ENCODE measurements at places on chromosomes 7 and 10. TPM values are rescaled to one million over a fixed set of nuclear protein-coding genes. Genes with fewer than 3 reads are reported as not detected.

DNA sequence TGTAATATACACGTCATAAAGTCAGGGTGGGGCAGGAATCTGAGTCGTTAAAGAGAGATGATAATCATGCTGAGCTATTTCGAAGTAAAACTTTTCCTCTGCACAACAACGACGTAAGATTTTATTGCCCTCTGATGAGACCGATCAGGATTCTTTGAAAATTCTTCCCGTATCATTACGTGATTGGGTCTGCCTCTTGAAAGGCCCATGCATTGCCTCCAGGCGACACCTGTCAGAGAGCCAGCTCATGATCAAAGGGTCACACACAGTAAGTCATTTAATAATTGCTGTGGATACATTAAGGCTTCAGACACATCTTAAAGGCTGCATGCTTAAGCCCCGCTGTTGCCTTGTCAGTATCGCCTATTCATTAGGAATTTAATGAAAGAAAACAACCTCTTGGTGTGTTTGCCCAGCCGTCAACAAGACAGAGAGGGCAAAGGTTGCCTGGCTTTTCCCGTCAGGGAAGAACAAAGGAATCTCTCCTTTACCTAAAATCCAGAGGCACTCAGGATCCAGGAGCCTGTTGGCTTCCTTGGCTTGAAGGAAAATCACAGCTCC lies 189.0 kb upstream of the SH2B2 start:
- no peak for DNase-seq

DNA sequence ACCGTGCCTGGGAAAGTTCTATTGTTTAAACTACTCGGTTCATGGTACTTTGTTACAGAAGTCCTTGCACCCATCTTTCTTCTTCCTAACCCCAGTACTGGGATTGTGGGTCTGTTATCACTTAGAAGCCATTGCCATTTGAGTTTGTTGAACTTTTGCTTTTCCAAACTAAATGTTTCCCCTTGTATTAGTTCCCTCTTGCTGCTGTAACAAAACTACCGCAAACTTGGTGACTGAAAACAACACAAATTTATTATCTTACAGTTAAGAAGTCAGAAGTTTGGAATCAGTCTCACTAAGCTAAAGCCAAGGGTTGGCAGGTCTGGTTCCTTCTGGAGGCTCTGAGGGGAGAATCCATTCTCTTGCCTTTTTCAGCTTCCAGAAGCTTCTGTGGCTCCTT lies 6.9 kb upstream of the LAMB4 start:
- DNase-seq = no peak

DNA sequence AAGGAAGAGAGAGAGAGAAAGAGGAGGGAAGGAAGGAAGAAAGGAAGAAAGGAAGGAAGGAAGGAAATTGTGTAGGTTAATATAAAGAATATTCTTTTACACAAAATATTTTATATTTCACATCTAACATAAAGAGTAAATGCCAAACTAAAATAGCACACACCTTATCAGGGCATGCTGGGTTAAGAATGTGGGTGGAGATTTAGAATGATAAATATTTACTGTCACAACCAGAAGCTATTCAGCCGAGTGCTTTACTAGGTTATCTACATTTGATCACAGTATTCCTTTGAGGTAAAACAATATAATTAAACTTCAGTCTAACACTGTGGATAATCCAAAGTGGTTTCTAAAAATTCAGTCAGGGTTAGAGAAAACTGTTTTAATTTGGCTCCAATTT lies 103.3 kb downstream of the SEMA3A start:
- no peak for DNase-seq

GRCh38 chr10:34092891-34093290 lies 722.2 kb downstream of the PARD3 start:
- no peak for DNase-seq

MYL10 gene
- not detected for total RNA-seq

SORCS3 gene
- total RNA-seq = not detected

DRGX gene
- not detected for total RNA-seq

H2BK1 gene
- total RNA-seq = not detected

Data from activated CD8-positive, alpha-beta T cell treated with anti-CD3 and anti-CD28 coated beads, Interleukin-2, amount 10 ng/mL, durations not matched to agents 7 days and 5 days (primary cell).